ENCODE measurements at places on chromosomes 12 and 14.

DNA sequence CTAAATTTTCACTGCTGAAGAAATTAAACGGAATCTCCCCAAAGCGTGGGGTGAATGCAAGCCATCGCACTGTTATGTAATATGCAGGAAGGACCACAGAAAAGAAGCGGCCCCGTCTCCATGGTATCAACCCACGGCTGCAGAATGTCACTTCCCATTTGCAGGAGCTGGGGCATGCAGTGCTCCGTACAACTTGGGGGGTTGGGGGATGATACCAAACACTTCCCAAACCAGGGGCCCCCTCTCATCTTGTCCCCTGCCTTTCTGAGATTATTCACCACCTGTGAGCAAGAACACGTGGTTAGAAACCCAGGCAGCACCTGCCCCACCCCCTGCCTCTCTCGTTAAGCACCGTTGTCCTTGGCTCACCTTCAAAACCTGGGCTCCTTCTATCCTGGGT lies 505.1 kb upstream of the TMEM132C start:
- DNase-seq = peak; percentile 62

- peak; percentile 86 for DNase-seq
These were observed at the start of gene GLTP for GRCh38 chr12:109880043-109880931. GLTP (minus strand) TSS chr12:109880541; CDS start chr12:109880374, 167 bp downstream.

GRCh38 chr12:51389302-51389999 lies 1.8 kb downstream of the GALNT6 start:
- DNase-seq = no peak

GRCh38 chr14:56580221-56580711 lies 668 bp downstream of the TMEM260 start:
- no peak for DNase-seq

- no peak for DNase-seq
These were observed 48.6 kb upstream of the CATSPERB start for GRCh38 chr14:91780452-91780851.

DNA sequence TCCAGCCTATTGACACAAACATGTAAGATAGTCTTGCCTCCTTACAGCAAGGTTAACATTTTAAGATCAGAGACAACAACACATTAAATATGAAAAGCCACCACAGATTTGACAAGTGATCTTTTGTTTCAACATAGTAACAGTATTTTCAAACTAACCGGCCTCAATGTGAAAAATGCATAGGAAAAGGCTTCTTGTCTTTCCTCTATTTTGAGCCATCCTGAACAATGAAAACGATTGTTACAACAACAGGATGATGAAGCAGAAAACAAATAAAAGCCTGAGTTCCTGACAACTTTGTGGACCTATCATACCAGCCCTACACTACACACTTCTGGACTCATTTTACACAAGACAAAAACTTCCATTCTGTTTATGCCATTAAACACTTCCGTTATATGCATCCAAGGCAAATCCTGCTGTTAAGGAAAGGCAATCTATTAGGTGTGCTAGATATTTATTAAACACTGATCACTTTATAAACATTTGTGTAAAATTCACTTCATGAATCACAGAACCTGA lies 37.3 kb downstream of the BAZ1A start:
- DNase-seq = peak; percentile 27

GRCh38 chr12:39378341-39378740 lies 64.6 kb downstream of the KIF21A start:
- DNase-seq = no peak

- no peak for DNase-seq
These were observed 103.7 kb upstream of the MAX start for GRCh38 chr14:65206078-65206447.

- DNase-seq = no peak
These were observed 806 bp downstream of the LTBR start for GRCh38 chr12:6384499-6385436.

GRCh38 chr12:113778432-113779132 lies 187.5 kb downstream of the RBM19 start:
- DNase-seq = no peak

DNA sequence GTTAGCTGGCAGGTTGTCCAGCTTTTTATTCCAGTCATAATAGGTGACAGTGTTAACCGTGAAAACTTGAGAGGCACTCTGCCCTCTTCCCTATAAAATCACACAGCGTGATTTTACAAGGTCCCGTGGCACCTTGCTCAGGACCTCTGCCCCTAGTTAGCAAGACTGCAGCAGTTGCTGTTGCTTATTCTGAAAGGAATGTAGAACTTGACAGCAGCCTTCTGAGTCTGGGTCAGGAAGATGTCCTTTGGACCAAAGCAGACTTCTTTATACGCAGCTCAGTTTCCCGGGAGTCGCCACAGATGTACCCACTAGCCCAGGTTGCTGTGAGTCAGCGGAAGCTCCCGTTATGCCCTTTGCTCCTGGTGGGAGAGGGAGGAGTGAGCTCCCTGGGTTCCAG lies 13.2 kb downstream of the PRKAB1 start:
- no peak for DNase-seq

DNA sequence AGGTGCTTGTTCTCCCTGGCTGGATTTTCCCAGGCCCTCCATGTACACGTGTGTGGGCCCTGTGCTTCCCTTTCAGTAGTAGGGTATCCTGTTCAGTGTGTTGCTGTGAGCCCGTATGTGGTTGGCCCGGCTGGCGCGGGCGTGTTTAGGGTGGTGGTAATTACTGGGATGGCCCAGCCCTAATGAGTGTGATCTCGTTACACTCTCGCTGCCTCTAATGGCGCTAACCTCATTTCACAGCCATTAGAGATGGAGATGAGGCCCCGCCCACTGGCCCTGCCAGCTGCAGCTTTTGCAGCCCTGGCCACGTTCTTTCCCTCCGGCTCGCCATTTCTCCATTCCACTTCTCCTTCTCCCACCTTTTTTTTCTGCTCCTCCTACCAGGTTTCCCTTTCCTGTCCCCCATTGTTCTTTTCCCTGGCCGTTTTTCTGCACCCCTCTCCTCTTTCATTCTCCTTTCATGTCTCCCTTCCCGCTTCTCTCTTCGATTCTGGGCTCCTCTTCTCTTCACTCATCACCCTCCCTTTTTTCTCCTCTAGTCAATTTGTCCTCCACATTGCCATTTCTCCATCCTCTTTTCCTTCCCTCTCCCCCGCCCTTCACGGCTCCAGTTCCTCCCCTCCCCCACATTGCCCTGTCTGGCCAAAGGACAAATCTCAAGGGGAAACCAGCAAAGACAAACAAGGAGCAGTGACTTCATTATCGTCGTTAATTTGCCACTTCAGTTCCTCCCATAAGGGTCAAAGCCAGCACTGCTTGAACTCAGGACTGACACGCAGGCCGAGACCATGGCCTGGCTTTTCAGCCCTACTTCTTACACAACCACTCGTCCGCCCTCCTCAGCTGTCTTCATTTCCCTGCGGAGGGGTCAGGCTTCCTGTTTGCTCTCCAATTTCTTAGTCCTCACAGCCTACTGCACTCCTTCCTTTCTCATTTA lies 6.8 kb downstream of the ZFHX2 start:
- peak; percentile 65 for DNase-seq

GRCh38 chr12:20272801-20273200 lies 95.5 kb upstream of the PDE3A start:
- no peak for DNase-seq

DNA sequence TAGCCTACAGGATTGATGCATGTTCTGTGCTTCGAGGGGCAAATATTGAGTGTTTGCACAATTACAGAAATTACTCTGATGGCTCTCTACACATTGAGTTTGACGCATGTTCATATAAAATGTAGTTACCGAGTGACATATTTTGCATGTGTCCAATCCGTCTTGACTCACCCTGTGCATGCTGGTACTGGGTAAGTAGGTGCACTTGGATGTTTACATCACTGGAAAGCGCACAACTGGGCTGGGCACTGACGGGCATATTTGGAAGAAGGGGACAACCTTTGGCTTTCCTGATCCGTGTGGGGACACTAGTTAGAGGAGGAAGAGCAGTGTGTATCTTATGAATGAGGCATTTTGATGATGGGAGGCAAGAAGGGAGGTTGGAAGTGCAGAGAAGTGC lies 4.9 kb upstream of the KRT6A start:
- DNase-seq = no peak

DNA sequence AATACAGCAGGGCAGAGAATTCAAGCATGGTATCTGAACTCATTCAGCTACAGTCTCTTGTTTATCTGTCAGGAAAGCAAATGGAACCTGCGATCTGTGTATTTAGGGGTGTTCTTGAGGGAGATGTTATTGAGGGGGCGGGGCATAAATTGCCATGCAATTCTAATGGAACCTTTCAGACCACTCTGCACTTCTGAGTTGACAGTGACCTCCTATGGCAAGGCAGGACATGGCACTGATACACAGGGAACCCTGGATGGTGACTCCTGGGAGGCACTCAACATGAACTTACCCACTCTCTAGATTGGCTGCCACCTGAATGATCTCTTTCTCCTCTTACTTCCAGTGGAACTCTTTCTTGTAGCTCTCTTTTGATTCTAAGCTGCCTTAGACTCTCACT lies 787.3 kb downstream of the VRK1 start:
- DNase-seq = no peak

Data from Ammon's horn (tissue), 1 donor.